ENCODE measurements at places on chromosomes 13 and 19.

DNA sequence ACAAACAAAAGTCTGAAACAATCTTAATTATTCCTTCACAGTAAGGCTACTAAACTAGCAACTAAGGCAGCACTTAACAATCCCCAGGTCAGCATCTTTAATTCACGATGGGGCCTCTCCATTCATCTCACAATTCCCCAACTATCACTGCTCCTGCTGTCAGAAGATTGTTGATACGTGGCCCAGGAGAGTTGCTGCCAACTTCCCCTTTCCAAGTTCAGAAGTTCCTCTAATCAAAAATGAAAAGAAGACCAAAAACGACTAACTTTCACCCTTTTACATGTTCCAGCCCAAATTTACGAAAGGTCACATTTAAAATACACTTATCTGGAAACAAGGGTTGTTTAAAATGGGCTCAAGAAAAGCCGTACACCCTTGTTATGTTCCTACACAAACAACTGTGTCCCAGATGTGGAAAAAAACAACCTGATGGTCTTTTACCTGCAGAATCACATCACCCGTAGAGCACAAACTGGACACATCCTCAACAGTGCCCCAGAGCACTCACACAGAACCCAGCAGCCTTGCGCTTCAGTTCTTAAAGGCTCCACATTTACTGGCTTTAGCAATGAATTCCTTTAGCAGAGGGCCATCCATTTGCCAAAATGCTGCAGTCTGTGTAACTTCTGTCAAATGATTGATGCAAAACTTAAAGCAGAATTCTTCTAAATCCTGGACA, 38.0 kb downstream of the PHF11 start:
- DNase-seq = no peak

GRCh38 chr19:1665565-1666047, 13.2 kb upstream of the TCF3 start:
- no peak for DNase-seq

GRCh38 chr19:33904681-33905080, 108.0 kb downstream of the KCTD15 start:
- DNase-seq = no peak

DNA sequence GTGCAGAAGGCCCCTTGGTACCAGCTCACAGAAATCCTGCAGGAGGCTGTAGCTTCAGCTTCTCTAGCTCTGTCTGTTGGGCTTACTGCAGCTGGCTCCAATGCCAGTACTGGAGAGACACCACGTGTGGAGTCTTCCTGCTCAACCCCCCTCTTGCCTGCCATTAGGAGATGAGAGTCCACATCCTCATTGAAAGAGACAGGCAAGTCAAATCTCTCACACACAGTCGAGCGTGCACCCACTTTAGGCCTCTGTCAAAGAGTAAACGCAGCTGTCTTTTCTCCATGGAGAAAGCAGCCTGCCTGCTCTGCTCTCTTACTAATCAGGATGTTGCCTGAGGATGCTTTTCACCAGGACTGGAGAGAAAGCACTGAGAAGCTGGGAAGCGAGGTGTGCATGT, 523.0 kb upstream of the NBEA start:
- no peak for DNase-seq

- DNase-seq = no peak
These were observed 30.9 kb downstream of the TUBA3C start for GRCh38 chr13:19150712-19151228.

DNA sequence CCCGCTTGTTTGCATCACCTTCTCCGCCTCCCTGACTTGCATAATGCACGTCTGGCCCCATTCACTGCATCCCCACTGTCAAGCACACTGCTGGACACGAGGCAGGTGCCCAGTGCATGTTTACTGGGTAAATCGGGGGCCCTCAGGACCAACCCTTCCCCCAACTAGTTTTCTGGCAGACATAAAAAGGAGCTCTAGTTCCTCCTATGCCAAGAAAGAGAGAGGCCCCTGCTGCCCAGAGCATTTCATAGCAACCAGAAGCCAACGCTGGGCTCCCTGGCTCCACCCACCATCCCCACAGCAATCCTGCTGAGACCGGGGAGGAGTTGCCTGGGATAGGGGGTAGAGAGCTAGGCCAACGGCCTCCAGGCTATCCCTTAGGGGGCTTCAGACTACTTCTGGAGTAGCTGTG, 23.2 kb downstream of the ANKRD27 start:
- DNase-seq = peak; percentile 31

DNA sequence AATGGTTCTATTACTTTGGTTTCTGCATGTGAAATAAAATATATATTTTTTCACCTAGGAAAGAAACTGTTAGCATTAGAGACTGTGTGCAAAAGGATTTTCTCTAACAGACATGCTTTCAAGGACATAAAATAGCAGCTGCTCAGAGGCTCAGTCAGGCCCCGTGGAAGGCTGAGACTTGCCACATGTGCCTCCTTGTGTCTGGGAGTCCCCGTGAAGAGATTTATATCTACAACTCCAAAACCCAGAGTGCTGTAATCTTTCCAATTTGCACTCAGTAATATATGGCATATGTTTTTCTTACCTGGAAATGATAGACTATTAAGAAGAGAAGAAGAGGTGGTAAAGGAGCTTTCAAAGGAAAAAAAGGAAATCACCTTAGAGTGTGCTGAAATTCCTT, 371.6 kb upstream of the OBI1 start:
- no peak for DNase-seq

- DNase-seq = no peak
These were observed 16.2 kb downstream of the NFIC start for GRCh38 chr19:3382460-3383100.

GRCh38 chr13:28239374-28239773, 101.0 kb downstream of the PAN3 start:
- DNase-seq = no peak

DNA sequence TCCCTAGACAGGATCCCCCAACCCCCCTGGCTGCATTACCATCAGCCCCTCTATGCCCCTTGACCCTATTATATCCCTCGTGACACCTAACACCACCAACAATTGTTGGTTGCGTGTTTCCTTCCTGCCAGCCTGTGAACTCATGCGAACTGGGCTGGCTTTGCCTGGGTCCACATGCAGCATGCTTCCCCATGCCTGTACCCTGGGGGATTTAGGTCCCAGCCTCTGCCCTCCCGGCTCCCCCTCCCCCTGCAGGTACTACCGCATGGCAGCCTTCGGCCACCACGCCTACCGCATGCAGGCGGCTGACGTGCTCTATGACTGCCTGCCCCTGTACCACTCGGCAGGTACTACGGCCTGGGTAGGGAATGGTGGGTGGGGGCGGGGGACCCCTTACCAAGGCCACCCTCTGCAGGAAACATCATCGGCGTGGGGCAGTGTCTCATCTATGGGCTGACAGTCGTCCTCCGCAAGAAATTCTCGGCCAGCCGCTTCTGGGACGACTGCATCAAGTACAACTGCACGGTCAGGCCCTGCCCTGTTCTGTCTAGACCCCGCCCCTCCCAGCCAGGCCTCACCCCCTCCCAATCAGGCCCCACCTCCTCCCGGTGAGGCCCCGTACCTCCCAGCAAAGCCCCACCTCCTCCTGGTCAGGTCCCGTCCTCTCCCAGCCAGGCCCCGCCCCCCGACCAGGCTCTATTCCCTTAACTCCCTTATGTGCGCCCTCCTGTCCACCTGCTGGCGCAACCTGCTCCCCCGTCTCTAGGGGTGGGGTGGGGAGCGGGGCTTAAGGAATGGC, 18.5 kb downstream of the SLC27A1 start:
- no peak for DNase-seq

DNA sequence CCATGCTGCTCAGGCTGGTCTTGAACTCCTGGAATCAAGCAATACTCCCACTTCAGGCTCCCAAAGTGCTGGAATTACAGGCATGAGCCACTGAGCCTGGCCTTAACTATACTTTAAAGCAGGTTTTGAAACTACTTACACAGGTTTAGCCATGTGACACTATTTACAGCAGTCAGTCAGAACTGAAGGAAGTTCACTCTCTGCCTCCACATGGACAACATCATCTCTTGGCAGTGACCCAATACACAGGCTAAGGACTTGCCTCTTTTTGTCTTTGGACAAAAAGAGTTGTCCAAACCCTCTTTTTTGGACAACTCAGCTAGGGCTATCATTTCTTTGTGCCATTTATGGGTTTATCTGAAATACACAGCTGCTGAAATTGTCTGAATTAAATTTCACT, 89.0 kb upstream of the CLDN10 start:
- DNase-seq = no peak

DNA sequence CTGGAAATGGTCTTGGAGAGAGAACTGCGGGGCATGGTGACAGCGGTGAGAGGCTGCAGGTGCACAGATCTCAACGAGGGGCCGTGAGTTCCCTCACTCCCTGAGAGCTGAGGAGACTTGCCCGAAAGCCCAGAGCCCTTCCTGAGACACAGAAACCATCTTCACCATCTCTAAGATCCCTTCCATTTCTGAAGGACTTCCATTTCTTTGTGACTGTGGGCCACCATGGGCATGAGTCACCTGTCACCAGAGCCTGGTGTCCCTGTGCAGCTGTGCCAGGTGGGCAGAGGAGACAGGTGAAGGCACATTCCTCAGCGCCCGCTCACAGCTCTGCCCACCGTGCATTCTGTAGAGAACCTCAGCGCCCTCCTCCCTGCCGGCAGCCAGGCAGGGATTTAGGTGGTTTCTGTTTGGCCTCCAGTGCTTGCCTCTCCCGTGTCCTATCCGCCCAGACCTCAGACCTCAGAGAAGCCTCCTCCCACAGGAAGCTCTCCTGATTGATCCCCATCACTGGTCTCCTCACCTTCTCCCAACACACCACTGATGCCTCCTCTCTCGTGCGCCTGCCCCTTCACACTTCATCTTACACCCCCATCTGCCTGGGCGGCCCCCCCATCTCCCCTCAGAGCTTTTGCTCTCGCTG, 24.2 kb downstream of the SH3GL1 start:
- DNase-seq = no peak

DNA sequence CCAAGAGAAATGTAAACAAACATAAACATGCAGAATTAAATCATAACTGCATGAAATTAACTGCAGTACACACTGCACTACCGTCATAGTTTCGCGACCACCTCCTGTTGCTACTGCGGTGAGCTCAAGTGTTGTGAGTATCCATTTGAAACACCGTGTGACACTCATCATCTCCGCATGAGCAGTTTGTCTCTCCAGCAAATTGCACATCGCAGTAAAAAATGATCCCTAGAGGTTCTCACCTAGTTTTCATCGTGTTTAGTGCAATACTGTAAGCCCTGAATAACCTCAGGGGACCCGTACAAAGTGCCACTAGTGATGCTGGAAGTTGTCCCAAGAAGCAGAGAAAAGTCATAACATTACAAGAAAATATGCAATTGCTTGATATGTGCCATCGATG, 147.7 kb downstream of the DPF1 start:
- DNase-seq = no peak

- DNase-seq = no peak
These were observed 27.4 kb upstream of the ZNF536 start for GRCh38 chr19:30344446-30345425.

DNA sequence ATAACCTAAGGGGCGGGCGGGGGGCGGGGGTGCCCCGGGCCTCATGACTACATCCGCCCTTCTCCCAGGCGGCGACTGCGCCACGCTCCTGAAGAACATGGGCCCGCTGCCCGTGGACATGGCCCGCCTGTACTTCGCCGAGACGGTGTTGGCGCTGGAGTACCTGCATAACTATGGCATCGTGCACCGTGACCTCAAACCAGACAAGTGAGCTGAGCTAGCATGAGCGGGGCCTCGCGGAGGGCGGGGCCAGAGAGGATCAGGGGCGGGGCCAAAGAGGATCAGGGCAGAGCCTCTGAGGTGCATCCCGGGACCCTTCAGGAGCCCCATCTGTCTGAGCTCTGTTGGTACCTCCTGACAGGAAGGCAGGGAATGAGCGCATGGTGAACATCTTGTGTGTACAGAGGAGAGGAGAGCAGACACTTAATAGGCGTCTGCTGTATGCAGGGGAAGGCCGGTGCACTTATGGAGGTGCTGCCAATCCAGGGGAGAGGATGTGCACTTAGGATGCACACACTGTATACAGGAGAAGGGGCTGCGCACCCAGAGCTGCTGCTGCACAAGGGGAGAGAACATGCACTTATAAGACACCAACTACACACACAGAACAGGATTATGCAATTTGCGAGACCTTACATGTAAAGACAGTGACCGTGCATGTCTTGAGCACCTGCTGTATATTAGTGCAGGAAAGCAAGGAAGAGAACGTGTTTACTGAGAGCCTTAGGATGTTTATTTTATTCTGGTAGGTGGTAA, 20.9 kb upstream of the PIK3R2 start:
- no peak for DNase-seq

DNA sequence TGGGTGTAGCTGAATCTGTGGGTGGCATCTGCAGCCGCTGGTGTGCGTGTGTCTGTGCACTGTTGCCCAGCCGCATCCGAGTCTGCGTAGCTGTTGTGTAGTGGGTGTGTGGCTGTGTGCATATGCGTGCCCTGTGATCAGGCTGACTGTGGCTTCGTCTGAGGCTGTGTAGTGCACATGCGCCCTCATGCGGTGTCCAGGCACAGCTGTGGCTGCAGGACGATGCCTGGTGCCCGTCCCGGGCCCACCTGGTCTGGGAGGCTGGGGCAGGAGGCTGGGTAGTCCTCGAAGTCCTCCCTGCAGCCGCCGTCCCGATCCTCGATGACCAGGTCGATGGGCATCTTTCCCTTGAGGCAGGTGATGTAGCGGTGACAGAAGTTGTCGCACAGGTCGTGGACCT, 4.9 kb downstream of the MEIS3 start:
- no peak for DNase-seq

- DNase-seq = no peak
These were observed 8.0 kb downstream of the RPL36 start for GRCh38 chr19:5697890-5698634.

DNA sequence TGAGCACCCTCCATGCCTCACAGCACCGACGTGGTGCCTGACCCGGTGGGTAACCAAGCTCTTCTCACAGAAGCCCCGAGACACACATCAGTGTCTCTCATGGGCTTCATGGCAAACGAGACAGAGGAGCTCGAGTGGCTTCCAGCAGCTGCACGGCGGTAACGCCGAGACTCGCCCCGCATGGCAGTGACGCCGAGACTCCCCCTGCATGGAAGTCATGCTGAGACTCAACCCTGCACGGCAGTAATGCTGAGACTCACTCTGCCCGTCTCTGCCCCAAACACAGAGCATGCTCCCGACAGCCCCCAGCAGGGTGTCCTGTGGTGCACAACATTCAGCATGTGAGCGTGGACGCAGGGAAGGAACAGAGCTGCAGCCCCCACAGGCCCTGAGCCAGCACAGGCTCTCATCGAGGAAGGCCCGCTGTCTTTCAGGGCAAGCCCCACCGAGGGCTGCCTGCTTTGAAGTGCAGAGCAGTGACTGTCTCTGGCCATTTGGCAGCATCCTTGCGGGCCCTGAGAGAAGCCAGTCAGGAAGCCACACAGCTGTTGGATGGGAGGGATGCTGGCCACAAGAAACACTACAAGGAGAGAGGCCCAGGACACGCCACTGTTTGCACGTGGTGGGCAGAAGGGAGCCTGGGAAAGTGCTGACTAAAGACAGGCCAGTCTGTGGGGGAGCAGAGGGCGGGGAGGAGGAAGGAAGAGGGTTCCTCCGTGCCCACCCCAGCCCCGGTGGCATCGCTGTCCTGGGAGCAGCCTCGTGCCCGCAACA, 9.5 kb downstream of the GAS6 start:
- no peak for DNase-seq

DNA sequence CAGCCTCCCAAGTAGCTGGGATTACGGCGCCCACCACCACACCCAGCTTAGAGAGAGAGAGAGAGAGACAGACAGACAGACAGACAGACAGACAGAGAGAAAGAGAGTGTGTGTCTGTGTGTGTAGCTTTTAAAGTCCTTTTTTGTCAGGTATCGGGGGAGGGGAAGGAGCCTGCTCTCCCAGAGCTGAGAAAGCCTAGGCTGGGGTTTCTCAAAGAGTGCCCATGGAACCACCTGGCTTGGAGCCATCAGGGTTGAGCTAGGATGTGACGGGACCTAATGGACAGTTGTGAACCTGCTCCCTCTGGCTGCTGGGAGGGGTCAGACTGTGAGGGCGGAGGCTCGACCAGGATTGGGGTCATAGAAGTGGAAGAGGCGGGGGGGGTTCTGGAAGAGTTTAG, 16.6 kb downstream of the RFX1 start:
- no peak for DNase-seq
